Activated CD4-positive, alpha-beta T cell treated with anti-CD3 and anti-CD28 coated beads, Interleukin-2, amount 50 U/mL, for 1 hour (primary cell): ENCODE measurements at places on chromosomes 11 and 22.

DNA sequence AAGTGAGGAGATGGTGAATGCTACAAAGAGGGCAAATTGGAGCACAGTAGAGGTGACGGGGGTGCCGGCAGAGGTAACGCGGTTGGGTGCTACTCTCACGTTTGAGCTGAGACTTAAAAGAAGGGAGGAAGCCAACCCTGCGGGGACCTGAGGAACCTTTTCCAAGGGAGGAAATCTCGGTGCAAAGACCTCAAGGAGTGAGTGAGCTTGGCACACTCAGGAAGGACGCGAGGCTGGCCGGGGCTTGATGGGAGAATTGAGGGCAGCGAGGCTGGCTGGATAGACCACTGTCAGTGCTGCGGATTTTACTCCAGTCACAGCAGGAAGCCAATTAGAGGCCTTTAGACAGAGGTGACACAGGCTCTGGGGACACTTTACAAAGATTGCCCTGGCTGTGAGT, 25.0 kb downstream of the TSKU start:
- no peak for DNase-seq

- peak; percentile 18 for DNase-seq
Measured at GRCh38 chr11:47236482-47236881, 12.1 kb downstream of the ACP2 start.

DNA sequence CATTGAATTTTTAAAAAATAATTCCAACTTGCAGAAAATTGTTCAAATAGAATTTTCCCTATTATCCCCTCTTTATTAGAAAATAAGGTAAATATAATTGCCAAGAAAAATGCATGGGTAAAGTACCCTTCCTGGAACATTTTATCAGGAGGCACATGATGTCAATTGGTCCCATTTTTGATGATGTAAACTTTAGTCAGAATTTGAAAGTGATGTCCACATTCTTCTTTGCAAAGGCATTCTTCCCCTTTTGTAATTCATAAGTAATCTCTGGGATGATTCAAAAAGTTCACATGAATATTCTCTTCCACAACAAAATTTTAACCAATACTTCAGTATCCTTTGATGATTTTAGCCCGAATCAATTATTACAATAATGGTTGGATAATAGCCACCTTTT, 86.9 kb upstream of the ANO3 start:
- DNase-seq: no peak

GRCh38 chr11:36078686-36079055, 134.8 kb downstream of the LDLRAD3 start:
- no peak for DNase-seq

- DNase-seq: no peak
Measured at GRCh38 chr11:15772547-15772946, 583.8 kb downstream of the SOX6 start.

GRCh38 chr11:126853732-126854131, 146.8 kb downstream of the KIRREL3 start:
- no peak for DNase-seq

- DNase-seq: no peak
Measured at GRCh38 chr11:66762088-66762487, 33.1 kb upstream of the SPTBN2 start.

GRCh38 chr11:2138068-2138430, 1.1 kb downstream of the IGF2 start:
- no peak for DNase-seq

DNA sequence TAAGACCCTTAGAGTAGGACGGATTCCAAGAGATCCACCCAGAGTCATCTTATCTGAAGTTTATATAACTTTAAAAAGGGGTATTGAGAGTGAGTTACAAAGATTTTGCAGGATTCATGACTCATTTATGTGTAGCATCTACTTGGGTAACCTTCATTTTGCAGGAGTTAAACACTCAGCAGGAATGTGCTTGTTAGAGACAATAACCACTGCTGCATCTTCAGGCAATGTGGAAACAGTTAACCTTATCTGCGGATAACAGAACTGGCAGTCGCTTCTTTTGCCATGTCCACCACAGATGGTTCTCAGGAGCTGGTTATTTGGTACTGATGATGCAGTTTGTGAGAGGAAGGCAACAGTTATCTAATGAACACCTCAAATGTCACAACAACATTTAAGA, 417.9 kb upstream of the DDI1 start:
- no peak for DNase-seq

DNA sequence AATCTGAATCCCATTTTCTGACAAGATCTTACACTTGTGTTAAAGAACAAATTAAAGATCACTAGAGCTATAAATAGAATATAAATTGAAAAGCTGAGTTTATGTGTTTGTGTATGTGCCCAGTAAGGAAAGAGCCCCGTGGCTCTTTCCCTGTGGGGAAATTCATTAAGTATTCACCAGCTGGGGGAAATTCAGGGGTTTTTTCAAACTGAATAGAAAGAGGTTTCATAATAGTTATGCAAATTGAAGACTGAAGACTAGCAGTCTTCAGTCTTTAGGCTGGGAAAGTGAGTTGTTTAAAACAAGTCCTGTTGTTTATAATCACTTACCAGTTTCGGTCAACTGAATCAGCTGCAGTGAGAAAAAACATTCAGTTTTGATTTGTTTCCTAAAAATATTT, 11.3 kb upstream of the MS4A7 start:
- no peak for DNase-seq

- peak; percentile 16 for DNase-seq
Measured at GRCh38 chr11:9861860-9862725, 198.2 kb downstream of the SWAP70 start.

GRCh38 chr22:41334215-41334614, 32.9 kb downstream of the ZC3H7B start:
- DNase-seq: no peak

DNA sequence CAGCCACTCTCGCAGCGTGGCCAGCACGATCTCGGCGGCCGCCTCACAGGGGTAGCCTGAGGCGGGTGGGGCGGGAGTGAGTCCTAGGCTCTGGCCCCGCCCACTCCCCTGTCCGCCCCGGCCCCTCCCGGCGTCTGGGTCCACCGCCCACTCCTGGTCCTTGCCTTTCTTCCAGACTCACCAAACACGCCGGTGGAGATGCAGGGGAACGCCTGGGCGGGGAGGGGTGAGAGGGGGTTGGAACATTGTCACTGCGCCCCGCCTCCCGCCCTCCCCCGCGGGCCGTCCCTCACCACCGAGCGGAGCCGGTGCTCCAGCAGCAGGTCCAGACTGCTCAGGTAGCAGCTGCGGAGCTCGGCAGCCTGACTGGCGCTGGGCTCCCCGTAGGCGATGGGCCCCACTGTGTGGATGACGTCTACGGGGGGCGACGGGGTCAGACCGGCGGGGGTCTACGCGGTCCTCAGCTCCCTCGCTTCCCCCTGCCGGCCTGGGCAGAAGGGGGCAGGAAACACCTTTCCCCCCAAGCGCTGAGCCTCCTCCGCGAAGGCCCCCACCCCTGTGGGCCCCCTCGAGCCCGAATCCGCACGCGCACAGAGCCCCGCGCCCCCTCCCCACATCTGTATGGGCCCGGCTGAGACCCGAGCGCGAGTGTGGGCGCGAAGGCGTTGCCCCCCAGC, 13.2 kb downstream of the OTUB1 start:
- DNase-seq: peak; percentile 64

DNA sequence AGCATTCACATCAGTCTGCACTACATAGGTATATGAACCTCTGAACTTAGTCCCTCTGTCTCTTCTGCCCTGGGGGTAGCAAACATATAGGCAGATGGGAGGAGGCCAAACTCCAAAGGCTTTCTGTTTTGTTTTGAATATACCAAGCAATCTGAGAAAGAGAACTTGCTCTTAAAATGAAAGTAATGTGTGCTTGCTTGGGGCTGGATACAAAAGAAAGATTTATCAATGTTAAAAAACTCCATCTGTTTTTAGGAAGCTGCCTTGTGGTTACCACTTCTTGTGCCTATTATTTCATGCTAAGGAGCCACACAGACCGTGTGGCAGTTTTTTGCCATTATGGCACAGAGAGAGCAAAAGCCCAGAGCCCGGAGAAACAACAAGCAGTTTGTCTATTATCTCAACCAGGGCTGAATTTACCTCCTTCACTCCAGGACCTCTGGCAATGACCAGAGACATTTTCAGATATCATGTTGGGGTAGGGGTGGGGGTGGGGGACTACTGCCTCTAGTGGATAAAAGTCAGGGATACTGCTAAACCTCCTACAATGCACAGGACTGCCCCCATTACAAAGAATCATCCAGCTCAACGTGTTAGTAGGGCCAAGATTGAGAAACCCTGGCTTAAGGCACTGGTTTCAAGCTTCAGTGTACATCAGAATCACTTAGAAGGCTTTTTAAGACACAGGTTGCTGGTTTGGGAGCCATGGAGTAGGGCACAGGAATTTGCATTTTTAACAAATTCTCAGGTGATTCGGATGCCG, 124.2 kb downstream of the APIP start:
- DNase-seq: no peak

DNA sequence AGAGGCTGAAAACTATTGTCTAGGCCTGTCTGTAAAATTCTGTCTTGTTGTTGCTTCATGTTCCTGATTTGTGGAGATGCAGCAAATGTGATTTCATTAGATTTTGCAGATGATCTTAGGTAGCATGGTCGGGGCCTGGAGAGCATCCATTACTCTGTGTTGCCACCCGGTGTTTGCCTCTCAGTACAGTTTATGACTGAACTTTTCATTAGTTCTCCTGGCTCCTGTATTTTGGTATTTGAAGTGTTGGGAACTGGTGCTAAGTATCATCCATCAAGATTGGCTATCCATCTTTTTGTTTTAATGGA, 7.7 kb downstream of the YWHAH start:
- no peak for DNase-seq

GRCh38 chr11:121426476-121427399, 25.4 kb upstream of the SORL1 start:
- peak; percentile 48 for DNase-seq

- DNase-seq: no peak
Measured at GRCh38 chr11:100705447-100705846, 18.4 kb downstream of the ARHGAP42 start.

DNA sequence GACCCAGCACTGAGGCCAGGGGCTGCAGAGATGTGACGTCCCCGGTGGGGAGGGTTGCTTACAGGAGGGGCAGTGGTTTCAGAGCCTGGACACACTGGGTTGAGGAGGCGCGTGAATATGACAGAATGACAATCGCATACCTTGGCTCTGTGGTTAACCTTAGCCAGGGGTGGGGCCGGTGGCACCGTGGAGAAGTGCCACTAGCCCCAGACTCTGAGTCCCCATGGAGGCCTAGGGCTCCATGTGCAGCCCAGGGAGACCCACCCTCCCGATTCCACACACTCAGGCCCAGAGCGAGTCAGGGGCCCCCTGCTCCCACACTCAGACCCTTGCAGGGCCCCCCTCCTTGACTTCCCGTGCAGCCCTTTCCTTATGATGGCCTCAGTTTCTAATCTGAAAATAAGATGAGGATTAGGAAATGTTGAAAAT, 3.6 kb upstream of the ACR start:
- no peak for DNase-seq

- DNase-seq: no peak
Measured at GRCh38 chr11:1549338-1550330, 22.4 kb downstream of the DUSP8 start.

GRCh38 chr11:19511413-19512183, 201.0 kb upstream of the NAV2 start:
- no peak for DNase-seq

- DNase-seq: no peak
Measured at GRCh38 chr11:127369356-127369755, 368.8 kb upstream of the KIRREL3 start.

GRCh38 chr22:37643225-37643847, 3.9 kb downstream of the SH3BP1 start:
- DNase-seq: peak; percentile 90

DNA sequence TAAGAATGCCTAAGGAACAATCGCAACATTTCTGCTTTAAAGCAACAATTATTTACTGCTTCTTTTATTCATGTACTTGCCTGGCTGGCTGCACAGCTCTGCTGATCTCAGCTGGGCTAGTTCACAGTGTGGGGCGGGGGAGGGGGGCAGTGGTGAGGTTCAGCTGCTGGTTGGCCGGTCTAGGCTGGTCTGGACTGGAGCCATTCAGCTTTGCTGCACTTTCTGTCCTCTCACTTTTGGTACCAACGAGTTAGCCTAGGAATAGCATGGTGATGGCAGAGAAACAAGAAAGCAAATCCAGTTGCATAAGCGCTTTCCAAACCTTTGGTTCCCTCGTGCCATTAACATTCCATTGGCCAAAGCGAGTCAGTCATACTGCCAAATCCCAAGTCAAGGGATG, 16.0 kb upstream of the MIF start:
- DNase-seq: no peak

- DNase-seq: no peak
Measured at GRCh38 chr11:114970927-114971645, 292.8 kb downstream of the NXPE2 start.

DNA sequence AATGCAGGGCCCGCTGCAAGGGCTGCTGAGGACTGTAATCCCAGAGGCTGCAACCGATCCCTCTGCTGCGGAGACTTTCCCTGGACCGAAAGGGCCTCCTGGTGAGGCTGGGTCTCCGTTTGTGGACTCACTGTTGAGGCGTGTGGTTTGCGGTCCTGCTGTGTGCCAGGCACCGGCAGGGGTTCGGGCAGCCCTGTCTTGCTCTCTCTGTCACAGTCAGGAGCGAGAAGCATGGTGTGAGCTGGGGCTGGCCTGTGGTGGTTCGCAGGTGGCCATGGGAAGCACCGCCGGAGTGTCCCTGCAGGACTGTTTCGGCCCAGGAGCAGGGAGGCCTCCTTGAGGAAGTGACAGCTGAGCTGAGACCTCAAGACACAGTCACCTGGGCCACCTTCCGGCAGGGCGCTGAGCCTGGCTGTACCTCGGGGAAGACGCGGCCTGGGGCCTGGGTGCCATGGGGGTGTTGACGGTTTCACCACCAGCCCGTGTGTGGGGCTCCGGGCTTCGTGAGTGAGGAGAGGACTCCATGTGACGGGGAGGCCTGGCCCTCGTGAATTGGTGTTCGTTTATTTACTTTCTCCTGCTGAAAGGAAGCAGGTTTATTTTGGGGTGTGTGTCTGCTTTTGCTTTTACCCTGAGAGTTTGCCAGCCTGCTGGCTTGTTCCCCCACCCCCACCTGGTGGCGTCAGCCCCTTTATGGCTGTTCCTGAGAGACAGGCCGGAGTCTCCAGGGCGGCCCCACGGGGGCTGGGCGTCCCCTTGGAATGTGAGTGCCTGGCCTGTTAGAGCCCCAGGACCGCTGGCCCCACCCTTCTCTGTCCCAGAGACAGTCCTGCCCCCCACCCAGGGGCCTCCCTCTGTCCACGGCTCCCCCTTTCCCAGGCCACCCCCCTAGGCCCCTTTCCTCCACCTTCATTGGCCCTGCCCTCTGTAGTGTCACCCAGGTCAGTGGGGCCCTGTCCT, 122.5 kb downstream of the KCNQ1OT1 start:
- DNase-seq: no peak

- DNase-seq: no peak
Measured at GRCh38 chr22:27747396-27748221, 53.9 kb downstream of the MN1 start.

- DNase-seq: no peak
Measured at GRCh38 chr11:22407921-22408320, 69.7 kb downstream of the SLC17A6 start.

GRCh38 chr11:131923309-131923708, 552.9 kb downstream of the NTM start:
- no peak for DNase-seq
